Aorta (tissue), 5 donors: ENCODE measurements at places on chromosomes 13 and 19.

DNA sequence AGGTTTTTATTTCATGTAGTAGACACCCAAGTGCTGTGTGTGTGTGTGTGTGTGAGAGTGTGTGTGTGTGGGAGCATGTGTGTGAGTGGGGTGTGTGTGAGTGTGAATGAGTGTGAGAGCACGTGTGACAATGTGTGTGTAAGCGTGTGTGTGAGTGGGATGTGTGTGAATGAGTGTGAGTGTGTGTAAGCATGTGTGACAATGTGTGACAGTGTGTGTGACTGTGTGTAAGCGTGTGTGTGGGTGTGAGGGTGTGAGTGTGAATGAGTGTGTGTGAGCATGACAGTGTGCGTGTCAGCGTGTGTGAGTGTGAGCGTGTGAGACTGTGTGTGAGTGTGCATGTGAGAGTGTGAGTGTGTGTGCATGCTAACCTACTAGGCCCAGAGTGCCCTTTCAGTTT, 15.3 kb downstream of the NOVA2 start:
- DNase-seq: no peak

DNA sequence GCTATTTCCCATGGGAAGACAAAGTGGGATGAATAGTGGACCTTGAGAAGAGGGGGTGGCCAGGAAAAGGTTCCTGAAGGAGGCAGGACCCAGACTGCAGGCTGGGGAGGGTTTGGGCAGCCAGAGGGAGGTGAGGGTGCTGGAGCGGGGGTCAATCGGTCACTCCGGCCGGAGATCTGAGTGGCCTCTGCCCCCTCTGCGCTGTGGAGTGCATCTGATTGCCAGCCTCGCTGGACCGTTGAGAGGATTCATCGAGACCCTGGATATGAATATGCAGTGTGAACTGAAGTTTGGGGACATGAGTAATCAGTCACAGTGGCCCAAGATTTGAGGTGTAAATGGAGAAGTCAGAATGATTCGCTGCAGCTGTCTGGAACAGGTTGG, 5.5 kb upstream of the ZNF580 start:
- no peak for DNase-seq

- no peak for DNase-seq
Observed at GRCh38 chr19:38304352-38304865, 358 bp downstream of the C19orf33 start.

GRCh38 chr19:16506961-16507360, 10.8 kb downstream of the C19orf44 start:
- no peak for DNase-seq

DNA sequence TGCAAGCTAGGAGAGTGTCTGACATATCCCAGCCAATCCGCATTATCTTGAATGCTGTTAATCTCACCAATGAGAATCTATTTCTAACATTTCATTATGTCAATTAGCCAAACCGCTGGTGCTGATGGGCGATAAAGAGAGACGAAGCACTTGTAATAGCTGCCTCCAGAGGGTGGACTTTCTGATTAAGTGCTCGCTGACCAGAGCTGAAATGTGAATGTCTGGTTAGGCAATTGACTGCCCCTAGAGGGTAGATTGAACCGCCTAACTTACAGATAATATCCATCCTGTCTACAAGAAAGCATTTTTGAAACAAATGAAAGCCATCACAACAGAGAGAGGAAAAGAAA, 552 bp upstream of the GRWD1 start:
- DNase-seq: no peak

- no peak for DNase-seq
Observed at GRCh38 chr13:90701264-90701663, 646.2 kb upstream of the MIR17HG start.

GRCh38 chr13:25783076-25783475, 268.7 kb downstream of the SHISA2 start:
- no peak for DNase-seq

DNA sequence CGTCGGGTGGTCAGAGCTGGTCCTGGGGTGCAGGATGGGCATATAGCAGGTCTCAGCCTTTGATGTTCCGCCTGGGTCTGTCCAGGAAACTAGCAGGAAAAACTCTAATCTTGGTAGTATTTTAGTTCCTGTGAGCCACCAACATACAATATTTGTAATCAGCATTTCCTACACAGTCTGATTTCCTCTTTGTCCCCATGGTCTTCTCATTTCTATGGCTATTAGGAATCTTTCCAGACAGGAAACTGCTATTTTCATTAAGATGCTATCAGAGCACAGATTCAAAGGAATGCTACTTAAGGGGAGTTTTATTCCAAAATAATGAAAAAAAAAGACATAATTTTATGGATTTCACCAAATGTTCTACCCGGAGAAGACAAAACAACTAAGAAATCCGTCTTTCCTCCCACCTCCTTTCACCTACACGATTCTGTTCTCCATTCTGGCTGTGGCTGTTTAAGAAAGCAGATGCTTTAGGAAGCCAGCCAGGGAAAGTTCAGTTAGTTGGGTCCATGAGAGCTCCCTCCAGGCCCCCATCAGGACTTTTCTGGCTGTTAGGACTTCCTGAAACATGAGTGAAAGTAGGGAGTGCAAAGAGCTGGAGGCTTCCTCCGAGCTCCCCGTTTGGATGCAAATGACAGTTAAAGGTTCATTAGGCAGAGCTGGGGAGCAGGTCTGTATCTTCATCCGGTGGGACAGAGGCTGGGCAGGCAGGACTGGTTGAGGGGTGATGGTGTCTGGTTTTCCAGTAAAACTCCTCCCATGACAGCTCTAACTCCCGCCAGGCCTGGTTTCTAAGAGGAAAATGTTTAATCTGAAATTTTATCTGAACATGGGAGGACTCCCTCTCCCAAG, 36.3 kb downstream of the SHISA2 start:
- DNase-seq: no peak

DNA sequence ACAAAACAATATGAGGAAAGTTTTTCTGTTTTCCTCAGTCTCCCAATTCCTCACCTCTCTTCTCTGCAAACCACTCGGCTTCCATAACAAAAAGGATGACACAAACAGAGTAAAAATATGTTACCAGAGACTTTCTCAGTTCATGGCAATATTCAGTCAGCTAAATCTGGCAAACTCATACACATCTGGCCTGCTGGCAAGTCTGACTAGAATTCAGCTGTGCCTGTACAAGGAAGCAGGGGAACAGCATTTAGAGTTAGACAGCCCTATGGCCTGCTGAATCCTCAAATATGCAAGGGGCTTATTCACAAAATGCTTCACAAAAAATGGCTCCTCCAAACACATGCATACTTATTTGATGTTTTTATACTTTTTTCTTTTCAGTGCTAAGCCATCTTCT, 227.8 kb downstream of the ENOX1 start:
- no peak for DNase-seq

DNA sequence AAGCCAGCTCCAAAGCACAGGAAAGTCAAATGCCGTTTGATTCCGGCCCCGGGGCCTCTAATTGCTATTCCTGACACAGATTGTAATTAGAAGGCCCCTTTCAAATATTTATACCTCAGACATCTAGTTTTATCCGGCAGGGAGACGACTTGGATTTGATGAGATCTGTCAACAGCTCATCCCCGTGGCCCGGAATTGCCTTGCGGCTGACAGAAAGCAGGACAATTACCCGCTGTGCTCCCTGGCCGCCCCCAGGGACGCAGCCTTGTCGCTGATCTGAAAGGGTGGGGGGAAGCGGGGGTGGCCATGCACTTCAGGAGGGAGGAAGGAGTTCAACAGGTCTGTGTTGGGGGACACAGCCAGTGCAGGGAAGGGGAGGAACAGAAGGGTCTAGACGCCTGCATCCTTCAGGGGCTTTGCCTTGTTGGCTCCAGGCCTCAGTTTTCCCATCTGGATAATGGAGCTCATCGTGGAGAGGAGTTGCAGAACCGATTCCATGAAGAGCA, 1.8 kb upstream of the SHD start:
- no peak for DNase-seq

- no peak for DNase-seq
Observed at GRCh38 chr19:41638641-41639081, 11.8 kb upstream of the CEACAM4 start.

GRCh38 chr13:29846475-29847256, 3.8 kb downstream of the UBL3 start:
- no peak for DNase-seq

- no peak for DNase-seq
Observed at GRCh38 chr13:102628559-102628958, 31.8 kb downstream of the TPP2 start.

GRCh38 chr19:16042533-16043085, 33.7 kb upstream of the TPM4 start:
- DNase-seq: no peak

GRCh38 chr19:5826531-5827341, 12.8 kb downstream of the FUT6 start:
- no peak for DNase-seq

DNA sequence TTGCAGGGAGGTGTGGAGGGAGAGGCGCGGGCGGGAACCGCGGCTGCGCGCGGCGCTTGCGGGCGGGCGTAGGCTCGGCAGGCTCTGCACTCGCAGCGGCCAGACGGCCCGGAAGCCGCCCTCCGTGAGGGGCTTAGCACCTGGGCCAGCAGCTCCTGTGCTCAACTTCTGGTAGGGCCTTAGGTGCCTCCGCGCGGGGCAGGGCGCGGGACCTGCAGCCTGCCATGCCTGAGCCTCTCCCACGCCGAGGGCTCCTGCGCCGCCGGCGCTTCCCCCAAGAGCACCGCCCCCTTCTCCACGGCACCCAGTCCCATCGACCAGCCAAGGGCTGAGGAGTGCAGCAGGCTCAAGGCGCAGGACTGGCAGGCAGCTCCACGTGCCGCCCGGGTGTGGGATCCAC, 940.8 kb upstream of the PCDH9 start:
- no peak for DNase-seq

DNA sequence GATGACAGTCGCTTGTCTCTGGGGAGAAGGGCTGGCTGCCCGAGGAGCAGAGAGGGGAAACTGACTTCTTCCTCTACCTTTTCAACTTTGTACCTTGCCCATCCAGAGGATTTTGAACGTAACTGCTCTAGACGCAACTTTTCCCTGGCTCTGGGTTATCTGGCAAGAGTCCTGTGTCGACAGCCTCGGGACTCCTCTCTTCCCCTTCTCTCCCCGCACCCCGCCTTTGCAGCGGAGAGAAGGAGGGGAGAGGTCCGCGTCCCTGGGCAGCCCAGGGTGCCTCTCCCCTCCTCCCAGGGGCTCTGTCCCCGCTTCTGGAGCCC, 574 bp downstream of the SH3GL1 start:
- DNase-seq: no peak

- no peak for DNase-seq
Observed at GRCh38 chr13:25372284-25373081, 709 bp downstream of the ATP8A2 start.

DNA sequence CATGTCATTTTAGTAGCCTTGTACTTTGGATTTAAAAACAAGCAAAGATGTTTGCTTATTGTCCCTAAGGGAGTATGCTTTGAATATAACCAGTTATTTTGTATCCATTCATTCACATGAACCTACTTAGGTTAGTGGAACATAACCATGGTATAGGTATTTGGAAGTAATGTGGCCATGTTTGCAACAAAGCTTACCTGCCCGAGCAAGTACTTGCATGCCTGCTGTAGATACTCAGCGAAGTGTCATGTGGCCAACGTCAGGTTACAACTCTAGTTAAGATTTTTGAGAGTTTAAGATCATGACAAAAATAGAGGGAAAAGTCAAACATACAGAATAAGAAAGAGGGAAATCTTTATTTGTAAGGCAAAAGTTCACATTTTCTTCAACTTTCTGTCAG, 57.2 kb downstream of the COG6 start:
- DNase-seq: no peak

- peak; percentile 78 for DNase-seq
Observed at GRCh38 chr13:111219280-111219679, 101.2 kb upstream of the TEX29 start.

- DNase-seq: no peak
Observed at GRCh38 chr13:51827254-51827653, 17.7 kb downstream of the TMEM272 start.

DNA sequence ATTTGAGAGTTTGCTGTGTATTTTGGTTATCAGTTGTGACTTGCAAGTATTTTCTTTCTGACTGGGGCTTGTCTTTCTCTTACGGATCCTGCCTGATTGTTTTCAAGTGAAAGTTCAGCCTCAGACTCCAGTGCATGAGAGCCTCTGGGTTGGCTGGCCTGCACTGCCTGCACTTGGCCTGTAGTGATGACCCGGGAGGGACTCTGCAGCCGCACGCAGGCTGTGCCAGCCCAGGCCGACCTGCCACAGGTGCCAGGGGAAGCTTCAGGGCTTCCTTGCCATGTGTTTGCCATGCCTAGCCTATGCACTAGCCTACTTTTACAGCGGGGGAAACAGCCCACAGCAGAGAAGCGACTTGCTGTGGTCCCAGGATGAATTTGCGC, 77.0 kb downstream of the KDM4B start:
- no peak for DNase-seq

GRCh38 chr13:45615501-45616101, at the start of gene ERICH6B:
Gene ERICH6B, minus strand, starts transcription at chr13:45615739. Its CDS starts 18,734 bp downstream, at chr13:45597005.
- peak; percentile 52 for DNase-seq

- DNase-seq: no peak
Observed at GRCh38 chr19:46546194-46546896, 50.7 kb upstream of the PNMA8B start.

GRCh38 chr13:73932091-73932490, 202.1 kb downstream of the KLF12 start:
- DNase-seq: no peak

DNA sequence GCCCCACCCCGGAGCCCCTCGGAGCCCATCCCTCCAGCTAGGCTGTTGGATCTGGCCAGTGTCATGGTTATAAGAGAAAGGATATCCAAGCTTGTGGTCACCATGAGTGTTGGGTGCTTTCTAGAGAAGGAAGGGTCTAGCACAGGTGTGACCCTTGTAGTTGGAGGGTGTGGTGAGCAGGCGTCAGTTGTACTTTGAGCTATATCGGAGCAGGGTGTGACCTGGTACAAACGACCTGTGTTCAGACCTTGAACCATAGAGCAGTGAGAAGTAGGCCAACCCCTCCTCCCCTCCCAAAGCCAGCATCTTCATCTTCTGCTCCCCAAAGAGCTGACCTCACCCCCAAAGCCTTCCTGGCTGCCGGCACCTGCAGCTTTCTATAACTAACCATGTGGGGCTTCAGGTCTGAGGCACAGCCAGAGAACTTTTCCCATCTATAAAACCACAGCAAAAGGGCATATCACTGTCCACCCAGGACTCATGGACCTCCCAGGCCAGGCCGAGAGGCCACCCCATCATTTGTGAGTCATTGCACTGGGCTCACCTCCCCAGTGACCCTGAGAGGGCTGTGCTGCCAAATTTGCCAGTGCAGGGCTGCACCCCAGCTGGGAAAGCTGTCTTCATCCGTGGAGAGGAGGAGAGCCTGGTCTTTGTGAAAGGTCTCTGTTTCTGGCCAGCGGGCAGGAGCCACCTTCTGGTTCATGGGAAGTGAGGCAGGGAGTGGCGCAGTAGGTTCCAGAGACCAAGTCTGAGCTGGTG, 14.2 kb downstream of the RAB8A start:
- no peak for DNase-seq

GRCh38 chr13:79458436-79458835, 22.5 kb upstream of the NDFIP2 start:
- no peak for DNase-seq
